ENCODE measurements at places on chromosomes 13 and 19.

GRCh38 chr13:27401210-27401609 lies 23.2 kb upstream of the GTF3A start:
- no peak for DNase-seq

DNA sequence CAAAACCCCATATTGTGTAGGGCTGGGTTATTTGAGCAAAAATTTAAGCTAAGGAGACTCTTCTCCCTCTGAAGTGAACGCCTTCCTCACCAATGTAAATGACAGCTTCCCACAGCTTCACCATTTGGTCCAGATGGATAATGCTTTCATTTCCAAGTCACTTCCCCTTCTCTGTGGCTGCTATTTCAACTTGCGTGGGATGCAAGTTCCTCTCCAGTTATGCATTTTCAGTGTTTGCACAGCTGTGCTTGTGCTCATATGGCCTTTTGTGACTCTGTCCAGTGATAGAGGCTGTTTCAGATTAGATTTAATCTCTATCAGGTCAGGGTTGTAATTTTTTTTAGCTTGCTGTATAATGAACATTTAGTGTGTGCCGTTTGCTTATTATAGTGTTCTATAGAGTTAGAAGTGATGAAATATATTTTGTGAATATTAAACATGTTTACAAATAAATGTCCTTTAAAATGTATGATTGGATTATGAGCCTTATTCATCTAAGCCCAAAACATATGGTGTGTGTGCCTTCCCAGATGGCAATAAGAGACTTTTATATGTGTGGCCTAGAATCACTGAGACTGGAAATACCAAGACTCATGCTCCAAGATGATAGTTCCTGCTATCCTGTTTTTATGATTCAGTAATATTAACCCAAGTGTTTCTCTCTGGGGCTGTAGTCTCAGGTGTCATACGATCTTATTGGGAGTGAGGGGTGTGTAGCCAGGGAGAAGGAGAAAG lies 86.6 kb downstream of the TNFRSF19 start:
- DNase-seq = no peak

DNA sequence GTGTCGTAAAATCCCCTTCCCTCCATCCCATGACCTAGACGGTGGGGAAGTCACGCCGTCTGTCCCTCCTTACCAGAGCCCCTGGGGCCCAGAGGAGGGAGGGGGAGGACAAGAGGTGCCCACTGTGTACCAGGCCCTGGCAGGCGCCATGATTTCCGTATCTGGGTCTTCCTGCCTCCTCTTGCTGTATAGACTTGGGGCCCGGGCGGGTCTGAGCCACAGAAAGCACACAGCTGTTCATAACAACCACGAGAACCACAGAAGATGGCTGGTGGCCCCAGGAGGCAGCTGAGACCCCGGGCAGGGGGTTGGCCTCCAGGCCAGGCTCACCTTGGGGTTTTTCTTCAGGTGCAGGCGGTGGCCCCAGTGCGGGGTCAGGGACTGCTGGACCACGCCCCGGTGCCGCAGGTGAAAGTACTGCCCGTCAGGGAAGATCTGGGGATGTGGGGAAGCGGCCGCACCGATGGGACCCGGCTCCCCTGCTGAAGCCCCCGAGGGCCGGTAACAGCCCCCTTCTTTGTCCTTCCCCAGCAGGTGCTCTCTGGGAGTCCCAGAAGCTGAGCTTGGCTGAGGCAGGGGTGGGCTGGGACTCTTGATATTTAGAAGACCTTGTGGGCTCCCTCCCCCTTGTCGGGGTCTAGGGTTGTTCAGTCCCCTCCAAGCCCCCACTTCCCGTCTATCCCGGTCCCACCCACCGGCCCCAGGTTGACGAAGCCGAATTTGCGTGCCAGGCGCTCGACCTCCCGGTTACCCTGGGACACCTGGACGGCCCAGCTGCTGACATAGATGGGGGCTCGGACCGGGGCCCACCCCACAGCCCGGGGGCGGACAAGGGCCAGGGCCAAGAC lies 463 bp downstream of the PCSK4 start:
- no peak for DNase-seq

- DNase-seq = no peak
Measured at GRCh38 chr13:38980750-38981078, 9.9 kb downstream of the STOML3 start.

DNA sequence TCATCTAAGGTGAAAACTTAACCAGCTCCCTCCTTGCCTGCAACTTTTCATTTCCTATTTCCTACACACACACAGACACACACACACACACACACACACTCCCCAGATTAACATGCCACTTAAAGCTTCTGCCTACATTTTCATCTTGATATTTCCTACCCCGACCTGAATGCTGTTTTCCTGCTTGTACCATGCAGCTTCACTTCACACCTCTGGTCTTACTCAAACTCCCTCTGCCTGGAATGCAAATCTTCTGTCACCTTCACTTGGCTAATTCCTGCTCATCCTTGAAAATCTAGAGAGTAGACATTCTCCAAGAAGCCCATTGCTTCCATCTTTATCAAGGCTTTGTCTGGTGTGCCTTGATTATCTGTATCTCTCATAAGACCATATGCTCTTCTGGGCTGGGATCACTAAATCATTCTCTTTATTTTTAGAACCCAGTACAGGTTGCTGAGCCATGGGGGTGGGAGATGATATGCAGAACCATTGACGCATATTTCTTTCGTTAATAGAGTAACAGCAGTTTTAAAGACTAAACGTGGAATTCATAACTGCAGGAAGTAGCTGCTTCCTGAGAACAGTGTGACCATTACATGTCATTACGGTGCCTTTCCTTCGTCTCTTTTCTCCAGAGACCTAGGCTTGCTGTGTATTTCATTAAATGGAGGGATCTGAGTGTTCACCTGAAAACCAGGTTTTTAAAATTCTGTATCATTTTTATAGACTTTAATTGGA lies 37.7 kb downstream of the CNMD start:
- DNase-seq = no peak

DNA sequence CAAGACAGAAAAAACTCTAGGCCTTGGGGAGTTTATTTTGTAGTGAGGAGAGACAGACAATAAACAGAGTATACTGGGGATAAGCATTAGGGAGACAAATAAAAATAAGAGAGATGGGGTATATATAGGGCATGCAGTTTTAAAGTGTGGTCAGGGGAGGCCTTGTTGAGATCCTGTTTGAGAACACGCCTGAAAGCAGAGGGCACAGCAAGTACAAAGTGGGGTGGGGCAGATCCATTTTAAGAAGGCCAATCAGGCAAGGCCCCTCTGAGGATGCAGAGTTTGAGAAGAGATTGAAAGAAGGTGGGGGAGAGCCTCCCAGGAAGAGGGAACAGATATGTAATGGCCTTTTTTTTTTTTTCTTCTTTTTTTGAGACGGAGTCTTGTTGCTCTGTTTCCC lies 2.1 kb downstream of the PPP2R1A start:
- DNase-seq = no peak

DNA sequence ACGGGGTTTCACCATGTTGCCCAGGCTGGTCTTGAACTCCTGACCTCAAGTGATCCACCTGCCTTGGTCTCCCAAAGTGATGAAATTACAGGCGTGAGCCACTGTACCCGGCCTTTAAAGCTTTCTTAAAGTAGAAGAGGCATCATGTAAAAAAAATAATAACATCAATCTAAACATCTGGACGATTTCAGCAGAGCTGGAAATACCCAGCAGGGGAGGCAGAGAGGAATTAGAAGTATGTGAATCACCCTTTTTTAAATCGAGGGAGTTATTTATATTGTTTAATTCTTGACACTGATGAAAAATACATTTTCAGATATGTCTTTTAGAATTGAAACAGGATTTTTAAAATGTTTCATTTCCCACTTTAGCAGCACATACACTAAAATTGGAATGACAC lies 37.4 kb upstream of the MTIF3 start:
- DNase-seq = no peak

- no peak for DNase-seq
Measured at GRCh38 chr13:99299920-99300341, 7.3 kb downstream of the GPR183 start.

- no peak for DNase-seq
Measured at GRCh38 chr19:2487842-2488241, 11.9 kb downstream of the GADD45B start.

DNA sequence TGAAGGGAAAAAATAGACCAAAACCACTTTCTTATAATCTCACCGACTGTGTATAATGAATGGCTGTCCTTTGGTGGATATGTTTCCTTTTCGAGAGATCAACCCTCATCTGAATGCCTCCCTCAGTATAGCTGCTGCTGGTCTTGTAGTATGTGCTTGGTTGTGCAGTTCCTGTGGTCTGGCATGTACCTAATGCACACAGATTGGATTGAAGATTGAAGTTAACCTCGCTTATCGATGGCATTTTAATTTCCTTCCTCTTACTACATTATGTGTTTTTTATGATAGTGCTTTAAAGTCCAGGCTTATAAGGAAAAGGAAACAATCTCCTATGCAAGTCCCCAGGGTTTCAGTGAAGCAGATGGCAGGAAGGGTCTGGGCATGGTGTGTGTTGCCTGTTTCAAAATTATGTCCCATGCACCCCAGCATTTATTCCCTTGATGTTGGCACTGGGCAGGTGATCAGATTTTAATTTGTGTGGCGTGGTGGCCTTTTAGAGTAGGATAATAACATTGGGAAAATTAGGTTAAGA lies 334.1 kb downstream of the SHISA2 start:
- no peak for DNase-seq

GRCh38 chr13:60152114-60152513 lies 11.6 kb downstream of the DIAPH3 start:
- no peak for DNase-seq

DNA sequence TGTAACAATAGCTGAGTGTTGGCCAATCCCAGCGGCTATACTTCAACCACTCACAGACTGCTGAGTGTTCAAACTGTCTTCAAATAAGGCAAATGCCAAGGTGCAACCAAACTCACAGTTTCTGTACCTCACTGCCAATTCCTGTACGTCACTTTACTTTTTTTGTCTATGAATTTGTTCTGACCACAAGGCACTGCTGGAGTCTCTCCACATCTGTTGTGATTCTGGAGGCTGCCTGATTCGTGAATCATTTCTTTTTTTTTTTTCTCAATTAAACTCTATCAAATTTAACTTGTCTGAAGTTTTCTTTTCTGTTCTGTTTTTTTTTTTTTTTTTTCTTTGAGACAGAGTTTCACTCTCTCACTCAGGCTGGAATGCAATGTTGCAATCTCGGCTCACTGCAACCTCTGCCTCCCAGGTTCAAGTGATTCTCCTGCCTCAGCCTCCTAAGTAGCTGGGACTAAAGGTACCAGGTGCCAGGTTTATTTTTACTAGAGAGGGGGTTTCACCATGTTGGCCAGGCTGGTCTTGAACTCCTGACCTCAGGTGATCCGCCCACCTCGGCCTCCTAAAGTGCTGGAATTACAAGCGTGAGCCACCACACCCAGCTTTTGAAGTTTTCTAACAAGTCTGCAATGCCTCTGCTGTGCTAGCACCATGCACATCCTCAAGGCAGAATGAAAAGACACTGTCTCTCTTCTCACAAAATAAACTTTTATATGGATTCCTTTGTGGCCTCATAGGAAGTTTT lies 401.7 kb downstream of the IRS2 start:
- no peak for DNase-seq

GRCh38 chr19:35915443-35915842 lies 7.3 kb upstream of the TYROBP start:
- DNase-seq = no peak

DNA sequence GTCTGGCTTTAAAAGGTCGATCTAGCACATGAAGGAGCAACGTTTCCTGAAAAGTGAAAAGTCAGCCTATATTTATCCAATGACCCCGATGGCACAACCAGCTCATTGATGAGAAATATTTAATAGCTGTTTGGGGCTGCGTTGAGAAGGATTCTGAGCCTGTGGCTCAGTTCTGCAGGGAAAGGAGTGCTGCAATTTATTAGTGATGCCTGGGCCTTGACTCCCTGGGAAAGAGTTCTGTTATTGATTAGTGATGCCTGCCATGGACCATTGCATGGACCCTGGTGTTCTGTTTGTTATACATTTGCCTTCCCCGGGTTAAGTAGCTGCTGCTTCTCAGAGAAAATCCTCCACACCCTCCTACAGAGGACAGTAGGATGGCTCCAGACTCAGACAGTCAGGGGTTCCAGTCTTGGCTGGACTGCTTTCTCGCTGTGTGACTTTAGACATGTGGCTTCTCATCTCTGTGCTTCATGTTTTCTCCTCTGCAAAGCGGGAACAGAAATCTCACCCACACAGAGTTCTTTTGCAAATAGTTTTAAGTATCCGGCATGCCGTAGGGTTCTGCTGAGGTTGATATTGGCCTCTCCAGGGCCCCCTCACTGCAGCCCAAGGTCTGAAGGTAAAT lies 17.7 kb upstream of the PTPRS start:
- DNase-seq = no peak

DNA sequence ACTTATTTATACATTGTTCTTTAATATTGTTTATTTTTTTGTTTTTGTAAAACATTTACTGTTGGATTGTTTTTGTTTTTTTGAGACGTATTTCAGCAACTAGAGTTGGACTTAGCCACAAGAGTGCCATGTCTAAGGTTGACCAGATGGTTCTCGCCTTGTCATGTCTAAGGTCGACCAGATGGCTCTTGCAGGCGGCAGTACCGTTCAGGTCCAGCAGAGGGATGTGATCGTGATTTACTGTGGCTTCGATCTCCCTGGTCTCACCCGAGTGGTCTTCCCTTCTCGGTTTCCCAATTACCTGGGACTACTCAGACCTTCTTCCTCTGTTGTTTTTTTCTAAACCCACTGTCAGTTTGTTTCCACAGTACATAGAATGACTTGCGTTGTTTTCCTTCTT lies 1438.6 kb downstream of the UQCRFS1 start:
- no peak for DNase-seq

- DNase-seq = no peak
Measured at GRCh38 chr13:60213236-60213744, 49.6 kb upstream of the DIAPH3 start.

GRCh38 chr19:29840066-29840950 lies 28.5 kb downstream of the CCNE1 start:
- DNase-seq = no peak
